ENCODE measurements at places on chromosomes 1 and 21.

DNA sequence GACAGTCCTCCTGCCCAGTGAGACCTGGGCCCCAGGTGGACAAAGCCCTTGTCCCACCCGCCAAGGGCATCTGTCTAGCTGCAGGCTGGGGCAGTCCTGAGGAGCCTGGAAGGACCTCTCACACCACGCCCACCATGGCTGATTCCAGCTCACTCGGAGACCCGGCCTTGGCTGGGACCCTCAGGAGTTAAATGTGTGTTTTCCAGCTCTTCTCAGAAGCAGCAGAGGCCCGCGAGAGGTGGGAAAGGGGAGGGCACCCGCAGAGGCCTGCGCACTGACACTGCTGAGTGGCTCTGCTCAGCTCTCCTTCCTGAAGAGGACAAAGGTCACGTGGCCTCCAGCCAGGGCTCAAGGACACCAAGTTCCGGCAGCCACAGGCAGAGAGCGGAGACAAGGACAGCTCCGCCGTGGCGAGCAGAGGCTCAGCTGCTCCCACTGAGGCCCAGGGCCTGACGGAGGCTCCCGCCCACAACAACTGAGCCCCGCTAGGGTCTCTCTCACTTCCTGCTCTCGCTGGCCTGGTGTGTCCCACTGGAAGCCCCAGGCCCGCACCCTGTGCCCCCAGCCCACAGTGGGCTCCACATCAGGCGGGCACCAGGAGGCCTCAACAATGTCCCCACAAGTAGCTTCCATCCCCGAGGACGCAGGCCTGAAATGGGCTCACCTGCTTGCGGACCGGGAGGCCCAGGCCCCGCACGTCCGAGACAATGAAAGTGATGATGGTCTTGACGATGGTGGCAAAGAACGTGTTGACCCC lies 16.9 kb downstream of the SLC19A1 start:
- no peak for DNase-seq

- no peak for DNase-seq
These were observed 35.6 kb downstream of the MARK1 start for GRCh38 chr1:220563564-220563963.

DNA sequence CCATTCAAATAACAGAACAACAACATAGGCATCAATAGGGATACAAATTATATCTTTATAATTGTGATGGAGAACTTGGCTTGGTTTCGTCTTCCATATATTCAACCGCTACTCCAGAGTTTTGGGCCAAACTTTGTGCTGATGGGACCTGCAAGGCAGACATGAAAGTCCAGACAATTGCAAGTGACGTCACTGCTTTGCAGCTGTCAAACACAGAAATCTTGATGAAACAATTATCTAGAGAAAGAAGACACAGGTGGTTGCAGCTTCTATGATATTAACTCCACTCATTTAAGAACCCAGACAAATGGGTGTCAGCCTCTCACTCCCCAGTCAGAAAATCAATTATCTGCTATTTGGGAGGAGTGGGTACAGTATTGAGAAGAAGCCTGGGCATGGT lies 390.6 kb downstream of the NUF2 start:
- DNase-seq, result no peak

GRCh38 chr1:96714881-96715280 lies 6.7 kb upstream of the PTBP2 start:
- no peak for DNase-seq

GRCh38 chr1:31705080-31705866 lies 1.5 kb upstream of the COL16A1 start:
- DNase-seq, result no peak

DNA sequence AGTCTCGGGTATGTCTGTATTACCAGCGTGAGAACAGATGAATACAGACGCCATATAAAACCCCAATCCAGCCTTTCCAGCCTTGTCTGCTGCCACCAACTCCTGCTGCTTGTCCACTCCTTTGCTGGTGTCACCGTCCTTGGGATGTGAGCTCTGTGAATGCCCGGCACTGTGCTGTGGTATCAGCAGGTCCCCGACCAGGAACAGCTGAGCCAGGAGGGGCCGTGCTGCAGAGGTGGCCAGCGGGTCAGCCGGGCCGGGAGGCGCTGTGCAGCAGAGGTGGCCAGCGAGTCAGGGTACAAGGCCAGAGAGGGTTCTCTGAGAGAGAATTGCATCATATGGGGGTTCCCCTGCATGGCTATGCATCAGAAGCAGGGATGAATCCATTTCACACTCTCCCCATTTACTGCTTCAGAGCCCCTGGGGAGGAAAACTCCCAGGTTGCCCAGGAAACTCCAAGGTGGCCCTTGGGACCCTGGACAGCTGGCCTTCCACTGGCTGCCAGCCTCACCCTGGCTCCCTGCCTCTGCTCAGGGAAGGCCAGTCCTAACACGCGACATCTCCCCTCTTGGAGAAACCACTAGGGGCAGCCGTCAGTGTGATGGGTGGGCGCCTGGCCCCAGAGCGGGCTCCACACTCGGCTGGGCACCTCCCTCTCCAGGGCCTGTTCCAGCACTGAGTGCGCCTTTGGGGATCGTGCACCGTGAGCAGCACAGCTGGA lies 122.4 kb upstream of the COL6A1 start:
- no peak for DNase-seq

GRCh38 chr1:53737648-53738204 lies 1.2 kb downstream of the GLIS1 start:
- DNase-seq, result no peak

GRCh38 chr1:24763671-24764070 lies 18.4 kb downstream of the CLIC4 start:
- no peak for DNase-seq

DNA sequence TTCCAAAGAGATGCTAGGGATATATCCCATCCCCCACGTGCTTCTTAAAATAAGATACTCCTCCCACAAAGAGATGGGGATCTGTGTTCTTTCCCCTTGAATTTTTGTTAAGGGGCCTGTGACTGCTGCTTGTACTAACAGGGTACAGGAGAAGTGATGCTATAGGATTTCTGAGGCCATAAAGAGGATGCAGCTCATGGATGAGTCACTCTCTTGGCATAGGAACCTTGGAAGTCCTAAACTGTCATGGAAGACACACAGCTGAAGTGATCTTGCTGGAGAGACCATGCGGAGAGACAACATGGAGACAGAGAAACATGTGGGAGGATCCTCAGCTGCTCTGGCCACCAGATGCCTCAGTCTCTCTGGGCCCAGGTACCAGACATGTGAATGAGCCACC lies 157.2 kb downstream of the S1PR1 start:
- no peak for DNase-seq

DNA sequence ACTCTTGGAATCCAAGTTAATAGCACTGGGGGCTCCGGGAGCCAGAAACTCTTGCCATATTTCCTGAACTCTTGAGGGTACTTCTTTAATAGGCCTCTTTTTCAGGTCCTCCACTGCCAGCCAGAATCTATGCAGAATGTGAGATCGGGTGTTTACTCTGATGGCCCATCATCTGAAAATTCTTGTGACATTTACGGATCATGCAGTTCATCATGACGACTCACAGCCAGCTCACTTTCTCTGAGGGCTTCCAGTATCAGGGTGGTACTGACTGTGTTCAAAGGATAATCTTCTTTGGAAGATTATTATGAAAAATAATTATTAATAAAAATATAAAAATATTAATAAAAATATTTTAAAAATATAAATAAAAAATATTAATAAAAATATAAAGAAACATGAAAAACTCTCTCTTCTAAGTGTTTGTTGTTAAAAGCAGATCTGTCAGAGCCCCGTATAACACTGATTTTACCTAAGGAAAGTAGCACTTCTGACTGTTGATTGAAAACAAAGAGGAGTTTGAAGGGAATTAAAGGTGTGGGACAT lies 194.3 kb upstream of the GREM2 start:
- no peak for DNase-seq

DNA sequence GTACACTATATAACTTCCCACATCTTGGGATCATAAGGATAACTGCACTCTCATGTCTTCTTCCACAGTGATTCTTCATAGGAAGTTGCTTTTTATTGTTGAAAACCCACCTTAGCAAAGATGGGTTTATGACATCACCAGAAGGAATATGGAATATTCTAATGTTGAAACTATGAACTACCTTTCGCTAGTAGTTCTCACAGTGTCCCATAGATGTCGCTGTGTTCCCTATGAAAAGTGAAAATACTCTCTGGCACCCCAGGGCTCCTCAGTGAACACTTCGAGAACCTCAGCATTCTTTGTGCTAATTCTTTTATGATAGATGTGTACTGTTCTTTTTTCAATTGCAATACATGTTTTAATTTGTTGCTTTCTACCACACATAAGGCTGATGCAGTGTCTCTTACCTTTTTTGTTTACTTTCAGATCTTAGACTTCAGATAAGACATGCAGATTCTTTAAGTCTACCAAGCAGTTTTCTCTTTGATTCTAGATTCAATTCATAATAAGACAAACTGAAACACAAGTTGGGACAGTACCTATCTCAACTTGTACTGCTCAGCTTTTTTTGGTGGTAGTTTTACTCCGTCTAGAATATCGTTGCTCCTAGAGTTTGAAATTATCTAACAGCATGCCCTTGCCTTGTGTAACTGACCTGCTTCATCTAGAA lies 90.8 kb downstream of the GTF2B start:
- no peak for DNase-seq

DNA sequence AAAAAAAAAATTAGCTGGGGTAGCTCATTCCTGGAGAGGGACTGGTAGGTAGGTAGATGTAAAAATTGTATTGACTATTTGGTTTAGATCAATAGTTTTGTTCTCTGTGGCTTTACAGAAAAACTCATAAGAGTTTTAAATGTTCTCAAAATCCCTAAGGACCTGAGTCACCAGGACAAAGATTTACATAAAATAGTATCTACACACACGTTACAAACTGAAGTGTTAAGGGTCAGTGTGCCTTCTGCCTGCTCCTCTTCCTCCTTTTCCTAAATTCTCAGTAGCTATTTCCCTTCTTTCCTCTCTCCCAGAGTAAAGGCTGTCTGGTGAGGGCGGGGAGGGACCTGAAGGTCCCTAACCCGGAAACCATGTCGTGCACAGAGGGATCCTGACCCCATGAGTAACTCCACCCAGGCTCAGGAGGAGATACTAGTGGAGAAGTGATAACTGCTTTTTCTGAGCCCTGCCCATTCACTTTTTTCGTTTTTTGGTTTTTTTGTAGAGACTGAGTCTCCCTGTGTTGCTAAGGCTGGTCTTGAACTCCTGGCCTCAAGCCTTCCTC lies 8.1 kb downstream of the PLEKHM2 start:
- DNase-seq, result no peak

All from DMS 273 treated with DMSO at 0.1 percent for 48 hours (cell line).